T-cell (primary cell): ENCODE measurements at places on chromosomes 2 and 18. TPM values are rescaled to one million over a fixed set of nuclear protein-coding genes. Genes with fewer than 3 reads are reported as not detected.

- no peak for DNase-seq
These were observed 11.6 kb upstream of the NAB1 start for GRCh38 chr2:190637281-190637734.

DNA sequence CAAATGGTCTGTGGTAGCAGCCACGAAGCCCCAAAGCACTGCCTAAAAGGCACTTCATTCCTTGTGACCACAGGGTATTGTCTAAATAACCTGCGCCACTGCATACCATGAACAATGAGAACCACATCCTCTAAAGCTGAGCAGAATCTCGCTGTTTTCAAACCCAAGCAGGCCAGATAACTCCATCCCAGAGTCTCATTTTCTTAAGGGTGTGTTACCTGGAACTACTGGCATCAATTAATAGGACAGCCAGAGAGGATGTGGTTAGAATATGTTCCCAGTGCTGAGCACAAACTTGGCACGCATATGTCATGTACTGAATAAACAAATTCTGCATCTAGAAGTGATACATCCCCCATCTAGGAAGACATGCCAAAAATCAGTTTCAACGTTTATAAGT lies 13.0 kb downstream of the VPS4B start:
- no peak for DNase-seq

DNA sequence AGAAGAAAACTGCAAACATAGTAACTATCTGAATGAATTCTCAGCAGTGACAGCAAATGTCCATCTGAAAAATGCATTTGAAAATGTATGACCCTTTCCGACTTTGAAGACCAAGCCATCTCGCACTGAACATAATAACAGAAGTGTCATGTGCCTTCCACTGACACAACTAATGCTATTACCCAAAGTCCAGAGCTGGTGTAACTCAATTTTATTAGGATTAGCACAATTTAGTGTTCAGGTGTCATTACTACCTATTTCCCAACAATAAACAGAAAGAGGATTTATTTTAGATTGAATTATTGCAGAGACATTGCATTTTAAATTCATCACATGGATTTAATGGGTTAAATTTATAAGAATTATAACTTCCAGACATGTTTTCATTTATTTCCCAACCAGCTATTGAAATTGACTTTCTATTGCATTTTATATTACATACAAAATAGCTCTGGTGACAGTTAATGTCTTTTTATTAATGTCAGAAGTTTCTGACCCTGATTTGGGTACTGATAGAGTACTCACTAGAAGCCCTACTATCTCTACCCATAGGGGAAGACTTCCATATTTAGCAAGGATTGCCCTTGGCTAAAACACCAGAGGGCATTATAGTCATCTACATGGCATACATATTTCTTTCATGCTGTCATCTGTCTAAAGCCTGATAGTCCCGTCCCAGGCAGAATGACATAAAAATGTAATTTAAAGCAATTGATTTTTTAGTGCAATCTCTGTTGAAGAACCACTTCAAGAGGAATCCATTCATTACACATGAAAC lies 7.0 kb upstream of the STK39 start:
- DNase-seq, result no peak

DNA sequence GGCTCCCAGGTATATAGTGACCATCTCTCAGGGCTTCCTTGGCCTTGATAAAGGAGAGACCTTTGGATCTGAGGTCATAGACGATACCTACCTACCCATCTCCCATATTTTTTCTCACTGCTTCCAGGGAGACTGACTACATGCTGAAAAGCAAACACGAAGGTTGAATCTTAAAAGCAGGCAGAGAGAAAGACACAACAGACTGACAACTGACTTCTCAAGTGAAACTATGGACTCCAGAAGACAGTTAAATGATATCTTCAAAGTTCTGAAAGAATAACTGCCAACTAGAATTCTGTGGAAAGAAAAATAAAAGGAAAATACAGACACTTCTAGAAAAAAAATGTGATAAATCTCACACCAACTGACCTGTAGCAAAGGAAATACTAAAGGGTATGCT lies 76.5 kb upstream of the HAAO start:
- DNase-seq, result no peak

DNA sequence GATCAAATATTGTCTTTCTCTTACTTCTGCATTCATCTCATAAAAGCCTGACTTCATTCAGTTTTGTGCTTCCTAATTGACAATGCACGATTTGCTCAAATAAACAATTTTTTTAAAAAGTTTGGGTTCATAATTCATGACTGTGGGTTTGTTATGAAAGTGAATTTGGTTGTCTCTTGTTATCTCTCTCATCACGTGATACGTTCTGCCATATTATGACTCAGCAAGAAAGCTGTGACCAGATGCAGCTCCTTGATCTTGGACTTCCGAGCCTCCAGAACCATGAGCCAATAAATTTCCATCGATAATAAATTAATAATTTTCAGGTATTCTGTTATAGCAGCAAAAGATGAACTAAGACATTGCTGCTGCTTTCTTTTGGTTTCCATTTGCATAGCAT lies 156.5 kb upstream of the LRATD1 start:
- no peak for DNase-seq

- DNase-seq, result no peak
These were observed 151.4 kb downstream of the LRRTM1 start for GRCh38 chr2:80153151-80153550.

DNA sequence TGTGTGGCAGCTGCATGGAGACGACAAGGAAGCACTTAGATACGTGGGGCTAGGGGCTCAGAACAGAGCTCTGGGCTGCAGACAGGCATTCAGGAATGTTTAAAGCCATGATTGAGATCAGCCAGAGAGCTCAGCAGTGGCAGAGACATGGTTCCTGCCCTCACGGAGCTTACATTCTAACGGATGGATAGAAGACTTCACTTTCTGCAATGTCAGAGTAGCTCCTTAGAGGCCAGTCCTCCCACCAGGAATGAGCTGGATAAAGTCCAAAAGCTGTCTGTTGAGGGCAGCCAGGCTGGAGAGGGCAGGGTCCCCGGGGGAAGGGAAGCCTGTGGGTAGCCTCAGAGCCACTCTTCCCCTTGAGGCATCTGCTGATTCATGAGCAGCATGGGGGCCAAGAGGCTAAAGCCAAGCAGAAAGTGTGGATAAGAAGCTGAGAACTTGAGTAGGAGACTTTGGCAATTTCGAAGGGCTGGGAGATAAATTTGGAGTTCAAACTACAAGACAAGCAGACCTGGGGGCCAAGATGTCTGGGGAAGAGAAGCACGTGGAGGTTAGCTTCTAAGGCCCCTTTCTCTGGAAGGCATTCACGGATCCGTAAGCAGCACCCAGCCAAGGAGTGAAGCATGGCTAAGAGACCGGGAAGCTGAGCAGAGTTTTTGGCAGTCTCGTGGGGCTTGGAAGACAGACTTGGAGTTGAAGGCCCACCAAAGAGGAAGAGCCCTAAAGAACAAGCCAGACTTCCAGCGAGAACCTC lies 9.7 kb upstream of the CIB4 start:
- no peak for DNase-seq

DNA sequence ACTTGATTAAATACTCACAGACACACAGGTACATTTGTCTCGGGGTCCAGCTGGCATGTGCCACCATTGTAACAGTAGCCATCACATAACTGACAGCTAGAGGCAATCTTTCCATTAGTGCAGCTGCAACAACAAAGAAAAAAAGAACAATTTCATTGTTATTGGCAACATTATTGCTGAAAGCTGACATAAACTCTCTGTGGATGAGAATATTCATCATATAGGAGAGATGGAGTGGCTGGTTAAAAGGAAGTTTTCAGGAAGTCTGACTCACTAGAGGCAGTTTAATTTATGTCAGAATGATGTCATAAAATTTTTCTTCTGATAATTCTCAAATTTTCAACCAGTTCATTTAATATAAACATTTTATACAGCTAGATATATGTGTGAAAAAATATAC lies 1490.0 kb upstream of the NXPH2 start:
- DNase-seq, result no peak

DNA sequence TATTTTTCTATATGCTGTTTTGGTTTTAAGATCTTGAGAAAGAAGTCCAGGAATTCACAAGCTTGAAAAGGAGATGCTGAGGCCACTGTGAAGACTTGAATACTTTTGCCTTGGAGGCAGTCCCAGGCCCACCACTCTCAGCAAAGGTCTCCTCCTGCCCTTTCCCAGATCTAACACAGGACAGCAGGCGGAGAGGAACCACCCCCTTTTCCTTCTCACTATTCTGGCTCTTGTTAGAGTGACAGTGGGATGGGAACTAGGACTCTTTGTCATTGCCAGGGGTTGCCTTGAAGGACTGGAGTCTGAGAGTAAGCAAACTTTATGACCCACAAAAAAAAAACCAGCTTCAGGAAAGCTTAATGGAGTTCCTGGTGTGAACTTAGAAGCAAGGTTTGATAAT lies 54.7 kb downstream of the E2F6 start:
- DNase-seq, result no peak

- DNase-seq, result no peak
These were observed 6.6 kb upstream of the KLHL30 start for GRCh38 chr2:238131761-238132462.

- no peak for DNase-seq
These were observed 901.6 kb downstream of the EPHA4 start for GRCh38 chr2:220670511-220670910.

GRCh38 chr2:68044099-68044498 lies 18.7 kb downstream of the C1D start:
- DNase-seq, result no peak

GRCh38 chr2:8259106-8259840 lies 422.6 kb upstream of the ID2 start:
- DNase-seq, result no peak

- DNase-seq, result no peak
These were observed 95.6 kb upstream of the ITGB6 start for GRCh38 chr2:160295519-160296207.

DNA sequence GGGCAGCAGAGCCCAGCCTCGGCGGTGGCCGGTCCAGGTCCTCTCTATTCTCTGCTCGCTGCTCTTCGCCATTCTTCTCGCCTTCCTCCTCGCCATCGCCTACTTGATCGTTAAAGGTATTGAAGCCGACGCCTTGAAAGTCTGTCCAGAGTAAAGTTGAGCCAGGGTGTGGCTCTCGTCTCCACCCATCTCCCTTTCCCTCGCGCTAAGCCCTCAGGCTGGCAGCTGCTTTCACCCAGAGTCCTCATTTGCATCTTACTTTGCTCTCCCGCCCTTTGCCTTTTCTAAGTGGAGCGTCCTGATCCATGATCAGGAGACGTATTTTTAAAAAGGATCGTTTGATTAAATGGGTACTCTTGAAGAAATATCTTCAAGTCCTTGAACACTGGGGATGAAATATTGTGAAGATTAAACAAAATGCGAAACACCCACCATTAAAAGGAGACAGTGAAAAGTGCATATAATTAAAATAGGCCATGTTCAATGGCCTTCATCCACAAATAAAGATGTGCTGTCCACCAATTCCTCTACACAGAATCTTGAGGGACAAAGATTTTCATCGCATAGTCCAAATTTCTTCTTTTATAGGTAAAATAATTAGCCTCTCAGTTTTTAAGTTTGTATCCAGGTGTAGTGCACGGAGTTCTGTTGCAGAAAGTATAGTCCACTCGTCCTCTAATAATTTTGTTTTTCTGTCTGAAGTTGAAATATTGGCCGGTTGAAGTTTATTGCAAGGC lies 657 bp downstream of the ARL6IP6 start:
- no peak for DNase-seq

GRCh38 chr18:55850904-55851303 lies 262.9 kb upstream of the TCF4 start:
- DNase-seq, result no peak

- no peak for DNase-seq
These were observed 31.1 kb upstream of the PAX8 start for GRCh38 chr2:113309655-113310387.

GRCh38 chr2:43226558-43226954 lies at the start of gene ZFP36L2:
TSS of gene ZFP36L2 (minus strand) at chr2:43226606. CDS start at chr2:43226315, 291 bp downstream.
- peak; percentile 86 for DNase-seq

- DNase-seq, result no peak
These were observed at the start of gene NT5C1B for GRCh38 chr2:18589354-18589753. TSS of gene NT5C1B (minus strand) at chr2:18589569. CDS start at chr2:18589468, 101 bp downstream.

- DNase-seq, result no peak
These were observed 5.5 kb upstream of the TTL start for GRCh38 chr2:112476434-112476833.

- DNase-seq, result no peak
These were observed 1.7 kb upstream of the NETO1 start for GRCh38 chr18:72869226-72870185.

DNA sequence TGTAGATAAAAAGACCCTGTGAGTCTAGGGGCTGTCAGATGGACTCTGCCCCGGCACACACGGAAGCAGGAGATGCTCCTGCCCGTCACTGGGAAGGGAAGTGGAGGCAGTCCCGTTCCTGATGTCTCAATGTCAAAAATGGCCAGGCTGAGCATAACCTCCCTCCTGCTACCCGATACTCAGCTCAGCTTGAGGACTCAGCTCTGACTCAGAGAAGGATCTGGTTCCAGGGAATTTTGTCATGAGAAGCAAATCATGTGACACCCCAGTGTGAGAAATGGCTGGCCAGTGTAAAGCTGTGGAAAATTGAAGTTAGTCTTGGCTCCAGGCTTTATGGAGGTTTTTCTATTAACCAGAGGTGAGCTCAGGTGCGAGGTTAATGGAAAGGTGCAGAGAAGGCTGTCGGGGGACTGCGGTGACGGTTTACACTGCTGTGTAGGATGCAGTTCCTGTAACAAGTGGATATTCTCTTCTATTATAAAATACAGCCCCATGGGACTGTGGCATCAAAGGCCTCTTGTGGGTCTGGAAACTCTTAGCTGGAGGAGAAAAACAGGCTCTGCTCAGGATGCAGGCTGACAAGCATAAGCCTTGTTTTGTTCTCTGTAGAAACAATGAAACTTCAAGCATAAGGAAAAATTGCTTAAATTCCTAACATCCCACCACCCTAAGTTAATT lies 24.7 kb upstream of the AGAP1 start:
- no peak for DNase-seq

- no peak for DNase-seq
These were observed 127.4 kb downstream of the CCDC102B start for GRCh38 chr18:68925268-68925667.

GRCh38 chr2:224781400-224781799 lies 65.2 kb upstream of the CCDC195 start:
- DNase-seq, result no peak

- DNase-seq, result no peak
These were observed 3.3 kb downstream of the OLA1 start for GRCh38 chr2:174245065-174245464.

TOGARAM2 gene
- total RNA-seq, result 2.2 TPM

COL6A3 gene
- total RNA-seq, result 2.7 TPM

ABCG8 gene
- 0.09 TPM for total RNA-seq

NPHP1 gene
- total RNA-seq, result 0.79 TPM

MERTK gene
- total RNA-seq, result 0.30 TPM

IL18RAP gene
- 7.5 TPM for total RNA-seq

TNP1 gene
- total RNA-seq, result not detected

DNAJC5G gene
- total RNA-seq, result not detected

CRYGC gene
- not detected for total RNA-seq

NOSTRIN gene
- 0.38 TPM for total RNA-seq

FBXO41 gene
- 19.6 TPM for total RNA-seq

SOCS6 gene
- total RNA-seq, result 1.7 TPM
